ENCODE measurements at places on chromosomes 1 and 21.

GRCh38 chr21:23119491-23119890 is 2121.3 kb downstream of the NCAM2 start:
- DNase-seq: no peak

DNA sequence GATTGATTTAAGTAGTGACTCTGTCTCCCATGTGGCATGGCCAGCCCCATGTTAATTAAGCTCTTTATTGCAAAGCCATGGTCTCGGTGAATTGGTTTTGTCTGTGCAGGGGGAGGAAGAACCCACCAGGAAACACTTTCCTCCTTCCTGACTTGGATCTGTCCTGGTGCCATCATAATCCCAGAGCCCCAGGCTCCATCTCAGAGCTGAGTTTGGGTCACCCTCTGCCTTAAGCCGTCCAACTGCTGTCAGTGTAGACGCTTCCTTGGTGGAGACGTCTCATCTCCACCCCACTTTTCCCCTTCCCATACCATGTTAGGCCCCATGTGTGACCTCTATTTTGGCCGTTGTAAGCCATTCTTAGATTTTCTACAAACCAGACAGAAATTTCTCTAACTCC is 36.0 kb upstream of the COL6A2 start:
- DNase-seq: no peak

DNA sequence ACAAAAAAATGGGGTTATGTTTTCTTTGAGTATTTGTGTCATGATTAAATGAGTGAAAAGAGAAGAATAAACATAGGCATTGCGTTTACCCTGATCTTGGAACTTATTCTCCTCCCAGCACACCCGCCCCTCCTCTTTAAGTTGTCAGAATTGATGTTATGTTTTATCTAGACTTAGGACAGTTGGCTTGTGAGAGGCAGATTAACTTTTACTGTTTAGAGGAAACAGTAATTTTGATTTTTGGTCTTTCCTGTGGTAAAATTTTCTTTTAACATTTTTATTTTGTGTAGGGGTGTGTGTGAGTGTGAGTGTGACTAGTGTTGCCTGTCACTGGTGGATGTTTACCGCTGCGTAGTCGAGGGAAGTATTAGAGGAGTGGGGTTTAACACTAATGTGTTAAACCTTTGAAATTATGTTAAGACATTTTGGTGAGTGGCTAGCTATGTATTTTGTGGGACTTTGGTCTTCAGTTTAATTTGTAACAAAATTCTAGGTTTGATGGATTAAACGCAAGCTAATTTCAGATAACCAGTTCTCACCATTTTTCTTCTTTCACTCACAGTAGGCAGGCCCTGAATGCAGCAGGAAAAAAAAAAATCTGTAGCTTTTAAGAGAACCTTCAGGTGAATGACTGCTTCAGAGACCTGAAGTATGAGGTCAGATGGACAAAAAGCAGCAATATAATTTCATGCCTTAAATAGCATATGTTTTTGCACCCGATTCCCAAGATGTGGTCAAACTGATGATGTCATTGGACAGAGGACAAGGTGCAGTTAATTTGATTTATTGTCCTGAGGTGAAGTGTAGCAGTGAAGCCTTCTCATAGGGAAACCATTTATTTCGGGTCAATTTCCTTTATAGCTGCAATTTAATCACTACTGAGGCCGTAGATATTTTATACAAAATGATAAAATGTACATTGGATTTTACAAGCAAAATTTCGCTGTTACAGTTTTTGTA is 2.7 kb downstream of the POU2F1 start:
- DNase-seq: no peak

GRCh38 chr1:109882288-109883245 is 28.1 kb upstream of the CSF1 start:
- no peak for DNase-seq

GRCh38 chr1:10918531-10918930 is 93.9 kb upstream of the TARDBP start:
- DNase-seq: peak; percentile 26

DNA sequence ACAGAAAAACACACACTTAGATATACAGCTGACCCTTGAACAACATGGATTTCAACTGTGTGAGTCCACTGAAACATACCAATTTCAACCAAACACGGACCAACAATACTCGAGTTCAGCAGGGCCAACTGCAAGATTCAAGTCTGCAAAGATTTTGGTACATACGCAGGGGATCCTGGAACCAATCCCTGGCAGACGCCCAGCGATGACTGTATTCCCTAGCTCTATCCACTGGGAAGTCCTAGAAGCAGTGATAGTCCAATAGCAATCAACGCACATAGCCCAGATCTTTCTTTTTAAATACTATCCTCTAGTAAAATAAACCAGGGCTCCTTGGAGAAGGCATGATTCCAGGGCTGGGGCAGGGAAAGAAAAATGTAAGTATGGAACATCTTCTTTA is 9.0 kb downstream of the DDX59 start:
- no peak for DNase-seq

DNA sequence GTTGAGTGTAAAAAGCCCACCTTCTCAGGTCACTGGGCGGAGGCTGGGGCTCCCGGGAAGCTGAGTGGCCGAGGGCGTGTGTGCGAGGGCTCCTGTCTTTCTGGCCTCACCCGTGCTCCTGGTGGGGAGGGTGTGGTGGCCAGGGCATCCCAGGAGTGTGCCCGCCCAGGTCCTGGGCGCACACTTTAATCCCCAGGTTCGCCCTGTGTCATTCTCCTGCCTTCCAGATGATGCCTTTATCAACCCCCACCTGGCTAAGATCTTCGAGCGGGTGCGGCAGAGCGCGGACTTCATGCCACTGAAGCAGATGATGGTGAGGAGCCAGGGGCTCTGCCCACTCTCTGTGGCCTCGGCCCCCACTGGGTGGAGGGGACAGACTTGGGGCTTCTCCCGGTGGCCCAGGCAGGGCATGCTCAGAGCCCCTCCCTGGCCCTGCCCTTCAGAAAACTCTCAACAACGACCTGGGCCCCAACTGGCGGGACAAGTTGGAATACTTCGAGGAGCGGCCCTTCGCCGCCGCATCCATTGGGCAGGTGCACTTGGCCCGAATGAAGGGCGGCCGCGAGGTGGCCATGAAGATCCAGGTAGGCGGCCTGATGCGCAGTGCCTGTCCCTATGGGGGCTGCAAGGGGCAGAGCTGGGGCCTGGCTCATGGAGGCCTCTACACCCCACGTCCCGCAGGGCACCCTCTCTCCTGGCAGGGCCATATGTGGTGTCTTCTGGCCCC is 42.5 kb downstream of the COQ8A start:
- no peak for DNase-seq

DNA sequence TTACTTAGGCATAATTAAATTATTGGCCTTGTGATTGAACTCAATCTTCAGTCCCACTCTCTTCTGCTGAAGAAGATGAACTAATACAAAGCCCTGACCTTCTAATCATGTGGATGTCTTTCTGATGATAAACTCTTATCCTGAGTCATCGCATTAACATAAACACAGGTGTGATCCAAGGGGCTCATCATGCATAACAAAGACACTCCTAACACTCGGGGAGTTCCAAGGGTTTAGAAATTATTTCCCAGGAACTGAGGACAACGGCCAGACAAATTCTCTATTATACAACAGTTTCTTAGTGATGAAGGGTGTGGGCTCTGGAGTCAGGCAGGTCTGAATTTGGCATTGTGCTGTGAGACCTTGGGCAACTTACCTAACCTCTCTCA is 18.0 kb downstream of the DUSP10 start:
- DNase-seq: no peak

DNA sequence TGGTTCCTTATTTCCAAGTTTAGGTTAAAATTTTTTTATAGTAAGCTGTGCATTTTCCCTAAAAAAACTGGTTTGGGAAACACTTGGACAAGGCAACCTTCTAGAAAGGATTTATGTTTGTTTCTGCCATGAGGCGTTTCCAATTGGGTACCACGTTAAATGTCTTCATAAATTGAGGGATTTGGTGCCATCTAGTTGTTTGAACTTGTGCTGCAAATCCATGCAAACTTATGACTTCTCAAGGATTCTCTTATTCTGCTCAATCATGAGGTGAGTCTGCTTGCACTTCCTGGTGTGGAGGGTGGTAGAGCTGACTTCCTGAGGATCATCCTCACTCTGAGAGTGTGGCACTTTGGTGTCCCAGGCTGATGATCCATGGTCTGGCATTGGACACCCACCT is 123.3 kb downstream of the PCNX2 start:
- DNase-seq: no peak

- no peak for DNase-seq
Measured at GRCh38 chr1:161207173-161207572, 5.0 kb downstream of the NDUFS2 start.

GRCh38 chr1:17207046-17207445 is 2.1 kb downstream of the PADI1 start:
- DNase-seq: no peak

DNA sequence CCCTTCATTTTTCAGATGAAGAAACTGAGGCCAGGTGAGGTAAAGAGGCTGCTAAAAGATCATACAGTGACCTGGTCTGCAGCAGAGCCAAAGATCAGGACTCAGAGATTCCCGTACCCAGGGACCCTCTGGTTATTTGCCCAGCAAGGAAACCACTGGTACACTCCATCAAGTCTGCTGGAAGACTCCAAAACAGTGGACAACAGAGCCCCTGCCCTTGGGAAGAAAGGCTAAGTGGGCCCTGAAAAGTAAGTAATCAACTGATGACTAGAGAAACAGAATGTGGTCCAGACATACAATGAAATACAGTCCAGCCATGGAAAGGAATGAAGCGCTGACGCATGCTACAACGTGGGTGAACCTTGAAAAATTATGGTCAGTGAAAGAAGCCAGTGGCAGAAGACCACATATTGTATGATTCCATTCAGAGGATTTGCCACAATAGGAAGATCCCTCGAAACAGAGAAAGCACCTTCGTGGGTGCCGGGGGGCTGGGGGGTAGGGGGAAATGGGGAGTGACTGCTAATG is 106.4 kb downstream of the ETS2 start:
- DNase-seq: no peak

- DNase-seq: no peak
Measured at GRCh38 chr1:61344696-61345095, 262.3 kb downstream of the NFIA start.

DNA sequence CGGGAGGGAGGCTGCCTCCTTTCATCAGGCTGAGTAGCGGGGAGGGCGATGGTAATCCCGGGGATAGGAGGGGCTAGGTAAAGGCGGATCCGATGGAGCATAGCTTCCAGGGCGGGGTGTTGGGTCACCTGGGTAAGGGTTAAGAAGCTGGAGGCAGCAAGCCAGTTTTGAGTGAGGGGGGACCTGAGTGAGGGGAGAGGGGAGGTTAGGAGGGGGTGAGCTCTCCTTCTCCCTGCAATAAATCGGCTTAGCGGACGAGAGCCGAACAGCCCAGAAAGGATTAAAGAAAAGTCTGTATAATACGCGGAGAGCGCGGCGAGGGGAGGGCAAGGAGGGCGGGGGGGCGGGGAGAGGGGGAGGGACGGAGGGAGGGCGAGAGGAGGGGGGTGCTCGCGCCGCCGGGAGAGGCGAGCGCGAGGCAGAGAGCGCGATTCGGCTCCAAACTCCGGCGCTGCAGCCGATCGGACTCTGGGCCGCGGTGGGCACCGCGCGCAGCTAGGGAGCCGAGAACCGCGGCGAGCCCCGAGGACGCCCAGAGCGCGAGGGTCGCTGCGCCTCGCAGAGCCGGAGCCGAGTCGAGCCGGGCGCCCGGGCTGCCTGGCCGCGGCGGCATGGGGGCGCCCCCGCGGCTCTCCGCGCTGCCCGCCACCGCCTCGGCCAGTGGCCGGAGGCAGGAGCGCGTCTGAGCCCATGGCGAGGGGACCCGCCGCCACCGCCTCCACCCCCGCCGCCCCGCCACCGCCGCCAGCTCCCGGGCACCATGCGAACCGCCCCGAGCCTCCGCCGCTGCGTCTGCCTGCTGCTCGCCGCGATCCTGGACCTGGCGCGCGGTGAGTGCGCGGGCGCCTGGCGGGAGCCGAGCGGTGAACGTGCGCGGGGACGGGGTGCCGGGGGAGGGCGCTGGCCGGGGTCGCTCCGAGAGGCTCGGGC is at the start of gene IGSF21:
Gene IGSF21 (plus strand): TSS at position 430 of the 930 bp plus-strand sequence. CDS start 331 bp downstream, at position 761.
- DNase-seq: no peak

DNA sequence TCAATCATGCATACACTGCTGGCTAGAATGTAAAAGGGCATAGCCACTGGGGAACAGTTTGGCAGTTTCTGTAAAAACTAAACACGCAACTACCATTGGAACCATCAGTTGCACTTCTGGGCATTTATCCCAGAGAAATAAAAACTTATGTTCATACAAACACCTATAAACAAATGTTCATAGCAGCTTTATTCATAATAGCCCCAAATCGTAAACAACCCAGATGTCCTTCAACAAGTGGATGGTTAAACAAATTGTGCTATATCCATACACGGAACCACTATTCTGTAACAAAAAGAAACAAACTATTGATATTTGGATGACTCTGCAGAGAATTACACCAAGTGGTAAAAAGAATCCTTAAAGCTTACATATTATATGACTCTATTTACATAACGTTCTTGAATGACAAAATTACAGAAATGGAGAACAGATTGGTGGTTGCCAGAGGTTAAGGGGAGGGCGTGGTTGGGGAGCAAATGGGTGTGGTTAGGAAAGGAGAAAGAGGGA is 22.8 kb downstream of the LACTBL1 start:
- peak; percentile 27 for DNase-seq

DNA sequence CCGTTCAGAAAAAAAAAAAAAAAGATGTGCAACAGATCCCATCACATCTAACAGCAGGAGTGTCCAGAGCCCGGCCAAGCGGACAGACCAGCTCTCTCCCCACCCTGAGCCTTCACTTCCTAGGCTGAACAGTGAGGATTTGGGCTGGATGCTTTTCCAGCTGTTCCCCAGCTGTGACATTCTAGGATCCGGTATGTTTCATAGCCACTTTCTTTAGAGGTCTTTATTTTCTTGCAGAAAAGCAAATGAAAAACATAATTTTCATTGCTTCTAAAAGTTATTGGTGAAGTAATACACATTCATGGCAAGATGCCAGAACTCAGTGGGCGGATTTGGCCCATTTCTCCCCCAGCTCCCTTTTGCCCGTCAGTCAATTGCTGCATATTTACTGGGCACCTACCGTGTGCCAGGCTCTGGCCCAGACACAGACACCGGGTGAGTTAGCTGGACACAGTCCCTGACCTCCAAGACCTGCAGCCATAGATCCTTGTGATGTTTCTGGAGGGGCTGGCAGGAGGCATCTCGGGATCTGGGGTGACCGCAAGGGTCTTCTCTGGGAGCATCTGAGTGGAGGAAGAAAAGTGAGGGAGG is 213.7 kb upstream of the VAMP3 start:
- no peak for DNase-seq

DNA sequence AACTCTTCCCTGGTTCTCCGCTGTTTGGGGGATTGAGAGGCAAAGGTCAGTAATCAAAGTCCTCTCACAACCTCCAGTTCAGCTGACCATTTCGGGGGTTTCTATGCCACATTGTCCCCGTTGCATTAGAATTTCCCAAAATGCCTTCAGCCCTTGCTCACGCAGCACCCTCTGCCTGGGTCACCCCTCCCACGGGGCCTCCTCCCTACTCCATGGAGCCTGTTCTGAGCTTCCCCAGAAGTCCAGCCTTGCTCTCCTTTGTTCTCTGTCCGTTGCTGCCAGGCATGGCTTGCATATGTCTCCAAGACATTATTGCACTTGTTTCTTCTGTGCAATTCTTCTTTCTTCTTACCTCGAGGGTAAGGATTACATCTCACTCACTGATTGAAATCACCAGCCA is 16.5 kb downstream of the DMRTB1 start:
- no peak for DNase-seq

GRCh38 chr1:16981269-16981849 is 939 bp upstream of the MFAP2 start:
- peak; percentile 73 for DNase-seq
